ENCODE measurements at places on chromosomes 13 and 19.

GRCh38 chr13:112977091-112977490 lies 8.1 kb downstream of the MCF2L start:
- DNase-seq: no peak

- DNase-seq: no peak
Measured at GRCh38 chr19:54029301-54029700, 34.4 kb downstream of the VSTM1 start.

- no peak for DNase-seq
Measured at GRCh38 chr19:11066326-11066725, 22.9 kb upstream of the LDLR start.

DNA sequence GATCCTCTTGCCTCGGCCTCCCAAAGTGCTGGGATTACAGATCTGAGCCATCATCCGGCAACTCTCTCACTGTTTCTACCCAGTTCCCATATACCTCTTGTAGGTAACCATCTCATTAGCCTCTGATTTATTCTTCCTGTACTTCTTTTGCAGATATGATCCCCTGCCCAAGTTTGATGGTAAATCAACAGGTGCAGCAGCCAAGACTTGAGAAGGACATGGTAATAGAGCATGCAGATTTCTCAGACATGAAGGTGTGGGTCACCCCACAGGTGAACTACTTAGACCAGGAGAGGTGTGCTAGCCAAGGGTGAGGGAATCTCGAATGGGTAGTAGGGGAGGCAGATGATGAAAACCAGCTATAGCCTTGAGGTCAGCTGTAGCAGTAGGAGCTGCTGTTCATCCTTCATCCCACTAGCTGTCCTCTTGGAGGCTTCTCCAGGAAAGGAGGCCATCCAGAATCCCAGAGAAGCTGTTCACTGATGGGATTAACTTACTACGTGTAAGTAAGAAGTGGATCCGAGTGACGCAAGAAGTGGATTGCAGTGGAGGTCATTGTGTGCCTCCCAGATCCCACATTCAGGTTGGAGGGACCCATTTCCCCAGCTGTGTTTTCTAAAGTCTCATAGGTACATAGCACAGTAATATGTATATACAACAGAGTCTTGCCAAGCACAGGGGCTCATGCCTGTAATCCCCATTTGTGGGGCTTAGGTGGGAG lies 10.8 kb upstream of the CEBPG start:
- no peak for DNase-seq
